Colonic mucosa (tissue), 4 donors: ENCODE measurements at places on chromosomes 11 and 22.

- DNase-seq = no peak
- no peaks in the 10 kb centered on the region for H3K4me1 ChIP-seq
- H3K27me3 ChIP-seq = no peaks in the 10 kb centered on the region
- no peaks in the 10 kb centered on the region for H3K36me3 ChIP-seq
These were observed 30.2 kb upstream of the CLTCL1 start for GRCh38 chr22:19321757-19322156.

DNA sequence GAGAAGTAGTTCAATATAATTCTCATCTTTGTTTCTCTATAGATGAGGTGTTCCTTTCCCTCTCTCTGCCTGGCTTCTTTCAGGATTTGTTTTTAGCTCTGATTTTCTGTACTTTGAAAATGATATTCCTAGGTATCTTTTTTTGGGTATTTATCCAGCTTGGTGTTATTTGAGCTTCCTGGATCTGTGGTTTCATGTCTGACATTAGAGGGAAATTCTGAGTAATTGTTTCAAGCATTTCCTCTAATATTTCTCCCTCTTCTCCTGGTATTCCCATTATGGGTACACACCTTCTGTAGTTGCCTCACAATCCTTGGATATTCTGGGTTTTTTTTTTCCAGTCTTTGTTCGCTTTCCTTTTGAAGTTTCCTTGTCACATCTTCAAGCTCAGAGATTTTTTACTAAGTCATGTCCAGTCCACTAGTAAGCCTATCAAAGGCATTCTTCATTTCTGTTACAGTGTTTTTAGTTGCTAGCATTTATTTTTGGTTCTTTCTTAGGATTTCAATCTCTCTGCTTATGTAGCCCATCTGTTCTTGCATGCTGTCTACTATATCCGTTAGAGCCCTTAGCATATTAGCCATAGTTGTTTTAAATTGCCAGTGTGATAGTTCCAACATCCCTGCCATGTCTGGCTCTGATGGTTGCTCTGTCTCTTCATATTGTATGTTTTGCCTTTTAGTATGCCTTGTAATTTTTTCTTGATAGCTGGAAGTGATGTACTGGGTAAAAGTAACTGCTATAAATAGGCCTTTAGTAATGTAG lies 5.8 kb downstream of the CCDC81 start:
- DNase-seq = no peak
- H3K27ac ChIP-seq = no peak overlapping the region
- no peaks in the 10 kb centered on the region for H3K4me1 ChIP-seq
- no peaks in the 10 kb centered on the region for H3K27me3 ChIP-seq
- no peaks in the 10 kb centered on the region for H3K36me3 ChIP-seq
- no peak overlapping the region for H3K4me3 ChIP-seq

- H3K36me3 ChIP-seq = no peaks in the 10 kb centered on the region
- H3K4me1 ChIP-seq = no peaks in the 10 kb centered on the region
- no peaks in the 10 kb centered on the region for H3K27me3 ChIP-seq
- no peak overlapping the region for H3K27ac ChIP-seq
- H3K4me3 ChIP-seq = no peak overlapping the region
These were observed 108.1 kb upstream of the THY1 start for GRCh38 chr11:119531056-119531455.

DNA sequence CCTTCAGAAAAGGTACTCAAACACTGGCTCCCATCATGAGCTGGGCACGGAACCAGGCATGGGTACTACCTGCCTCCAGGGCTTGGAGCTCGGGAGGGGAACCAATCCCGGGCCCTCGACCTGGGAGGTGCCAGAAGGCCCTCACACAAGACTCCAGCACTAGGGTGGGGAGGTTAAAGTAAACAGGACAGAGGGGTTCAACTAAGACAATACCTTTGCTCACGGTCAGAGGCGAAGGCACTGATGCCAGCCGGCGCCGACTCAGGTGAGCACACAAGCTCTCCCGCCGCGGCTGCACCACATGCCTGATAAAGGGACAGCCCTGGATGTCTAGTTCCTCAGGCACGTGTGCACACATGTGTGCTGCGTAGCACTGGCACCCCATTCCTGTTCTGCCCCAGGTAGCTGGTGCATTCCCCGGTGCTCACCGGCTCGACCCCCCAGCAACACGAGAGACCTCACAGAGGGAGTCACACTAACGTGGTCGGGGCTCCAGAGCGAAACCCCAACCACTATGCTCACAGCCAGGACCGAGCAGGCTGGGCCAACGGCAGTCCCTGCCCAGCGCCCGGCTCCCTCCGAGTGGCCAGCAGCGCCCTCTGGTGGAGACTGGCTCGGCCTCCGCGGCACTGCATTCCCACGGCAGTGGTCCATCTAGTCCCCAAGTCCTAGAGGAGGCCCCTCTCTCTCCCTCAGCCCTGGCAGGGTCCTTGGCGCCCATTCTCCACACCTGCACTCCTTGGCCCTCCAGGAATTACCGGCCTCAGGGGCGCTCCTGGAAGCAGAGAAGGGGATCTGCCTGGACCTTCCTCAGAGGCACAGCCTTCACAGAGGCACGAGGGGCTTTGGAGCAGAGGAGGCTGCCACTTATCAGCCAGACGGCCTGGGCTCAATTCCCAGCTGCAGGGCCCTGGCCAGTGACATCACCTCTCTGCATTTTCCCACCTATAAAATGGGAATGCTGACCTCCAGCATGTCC lies 28.8 kb upstream of the MOB2 start:
- no peak overlapping the region for H3K27ac ChIP-seq
- no peaks in the 10 kb centered on the region for H3K27me3 ChIP-seq
- peaks cover 5% of the 10 kb centered on the region for H3K4me1 ChIP-seq
- peak; percentile 80 for DNase-seq

DNA sequence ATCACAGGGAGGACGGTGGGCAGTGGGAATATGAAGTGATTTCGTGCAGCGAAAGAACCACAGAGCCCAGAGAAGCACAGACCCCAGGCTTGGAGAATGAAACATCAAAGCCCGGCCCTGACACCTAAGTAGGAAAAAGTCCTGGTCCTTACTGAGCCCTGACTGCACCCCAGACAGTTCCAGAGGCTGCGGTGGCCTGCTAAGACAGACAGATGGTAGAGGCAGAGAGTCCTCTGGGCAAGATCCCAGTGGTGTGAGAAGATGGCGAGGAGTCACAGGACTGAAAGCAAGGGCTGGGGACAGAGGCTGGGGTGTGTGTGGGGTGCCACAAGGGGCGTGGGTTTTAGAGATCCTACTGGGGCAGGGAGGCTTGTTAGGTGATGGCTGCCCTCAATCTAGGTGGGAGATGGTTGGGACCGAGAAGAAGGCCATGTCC lies 3.7 kb downstream of the CBX6 start:
- peaks cover 10% of the 10 kb centered on the region for H3K27me3 ChIP-seq
- H3K4me1 ChIP-seq = peaks cover 3% of the 10 kb centered on the region
- no peak for DNase-seq

GRCh38 chr22:31292236-31292989 lies at the start of gene PIK3IP1:
TSS of gene PIK3IP1 (minus strand) at chr22:31292488. CDS start at chr22:31292344, 144 bp downstream.
- no peaks in the 10 kb centered on the region for H3K27me3 ChIP-seq
- peak; percentile 95 for DNase-seq
- H3K27ac ChIP-seq = peak within 1 kb of the TSS; percentile 98

- H3K27me3 ChIP-seq = no peaks in the 10 kb centered on the region
- DNase-seq = no peak
- H3K4me3 ChIP-seq = no peak overlapping the region
- no peak overlapping the region for H3K27ac ChIP-seq
These were observed 106.1 kb downstream of the CTTN start for GRCh38 chr11:70504246-70505020.

- no peaks in the 10 kb centered on the region for H3K36me3 ChIP-seq
- DNase-seq = no peak
- no peaks in the 10 kb centered on the region for H3K27me3 ChIP-seq
- H3K4me3 ChIP-seq = no peak overlapping the region
- no peaks in the 10 kb centered on the region for H3K4me1 ChIP-seq
- no peak overlapping the region for H3K27ac ChIP-seq
These were observed 89.1 kb upstream of the RTL6 start for GRCh38 chr22:44586999-44587736.

GRCh38 chr22:47160781-47161520 lies 398.5 kb downstream of the TBC1D22A start:
- H3K36me3 ChIP-seq = no peaks in the 10 kb centered on the region
- H3K4me1 ChIP-seq = no peaks in the 10 kb centered on the region
- H3K27ac ChIP-seq = no peak overlapping the region
- no peak for DNase-seq

- no peaks in the 10 kb centered on the region for H3K36me3 ChIP-seq
- H3K27ac ChIP-seq = no peak overlapping the region
- DNase-seq = no peak
- peaks cover 12% of the 10 kb centered on the region for H3K4me1 ChIP-seq
These were observed 40.6 kb upstream of the LINC01488 start for GRCh38 chr11:69440876-69441275.

GRCh38 chr11:23359297-23359696 lies 499.0 kb upstream of the CCDC179 start:
- no peaks in the 10 kb centered on the region for H3K4me1 ChIP-seq
- no peaks in the 10 kb centered on the region for H3K27me3 ChIP-seq
- H3K36me3 ChIP-seq = no peaks in the 10 kb centered on the region
- DNase-seq = peak; percentile 23
- no peak overlapping the region for H3K4me3 ChIP-seq

- H3K27me3 ChIP-seq = no peaks in the 10 kb centered on the region
- H3K4me1 ChIP-seq = no peaks in the 10 kb centered on the region
- no peaks in the 10 kb centered on the region for H3K36me3 ChIP-seq
- no peak overlapping the region for H3K4me3 ChIP-seq
- no peak for DNase-seq
These were observed 373.9 kb downstream of the ETS1 start for GRCh38 chr11:128213461-128213860.

GRCh38 chr22:19998232-19998951 lies 18.2 kb downstream of the ARVCF start:
- no peaks in the 10 kb centered on the region for H3K4me1 ChIP-seq
- no peak overlapping the region for H3K27ac ChIP-seq
- no peaks in the 10 kb centered on the region for H3K27me3 ChIP-seq
- no peak overlapping the region for H3K4me3 ChIP-seq
- no peaks in the 10 kb centered on the region for H3K36me3 ChIP-seq

- peaks cover 34% of the 10 kb centered on the region for H3K4me1 ChIP-seq
- H3K4me3 ChIP-seq = peak overlapping the region; percentile 91
- peak overlapping the region; percentile 85 for H3K27ac ChIP-seq
- no peak for DNase-seq
These were observed 971 bp downstream of the TUBGCP6 start for GRCh38 chr22:50243685-50244419.

DNA sequence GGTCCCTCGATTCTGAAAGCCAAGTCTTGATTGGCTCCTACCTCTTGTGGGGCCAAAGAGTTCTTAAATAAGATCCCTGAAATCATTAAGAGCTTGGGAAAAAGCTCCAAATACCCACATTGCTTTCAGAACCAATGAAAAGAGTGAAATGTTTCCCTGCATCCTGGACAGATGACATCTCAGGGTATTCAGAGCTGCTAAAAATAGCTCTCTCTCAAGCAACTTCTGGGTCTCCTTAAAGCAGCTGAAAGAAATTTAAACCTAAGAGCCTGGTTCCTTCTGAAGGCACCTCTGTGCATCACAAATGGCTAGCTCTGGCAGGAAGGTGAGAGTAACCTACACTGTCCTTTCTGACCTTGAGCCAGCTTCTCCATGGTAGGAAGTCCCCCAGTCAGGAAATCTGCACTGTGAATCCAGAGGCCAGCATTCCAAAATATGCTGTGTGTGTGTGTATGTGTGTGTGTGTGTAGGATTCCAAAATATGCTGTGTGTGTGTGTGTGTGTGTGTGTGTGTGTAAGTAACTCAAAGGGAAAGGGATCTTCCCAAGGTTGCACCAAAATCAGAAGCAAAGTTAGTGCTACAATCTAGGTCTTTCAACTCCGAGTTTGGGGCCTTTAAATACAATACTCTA lies 50.1 kb downstream of the RELT start:
- H3K27me3 ChIP-seq = no peaks in the 10 kb centered on the region
- DNase-seq = no peak
- H3K36me3 ChIP-seq = no peaks in the 10 kb centered on the region
- no peak overlapping the region for H3K27ac ChIP-seq

- no peaks in the 10 kb centered on the region for H3K27me3 ChIP-seq
- H3K36me3 ChIP-seq = no peaks in the 10 kb centered on the region
- DNase-seq = no peak
- H3K4me1 ChIP-seq = no peaks in the 10 kb centered on the region
- no peak overlapping the region for H3K27ac ChIP-seq
These were observed 34.6 kb upstream of the PDGFD start for GRCh38 chr11:104198576-104198975.

- no peaks in the 10 kb centered on the region for H3K36me3 ChIP-seq
- H3K27ac ChIP-seq = no peak overlapping the region
- H3K4me1 ChIP-seq = no peaks in the 10 kb centered on the region
- H3K4me3 ChIP-seq = no peak overlapping the region
These were observed 34.5 kb upstream of the ANO3 start for GRCh38 chr11:26297189-26297975.

GRCh38 chr11:92329137-92329536 lies 104.5 kb downstream of the FAT3 start:
- DNase-seq = no peak
- H3K27ac ChIP-seq = no peak overlapping the region
- H3K4me1 ChIP-seq = no peaks in the 10 kb centered on the region
- no peak overlapping the region for H3K4me3 ChIP-seq
- H3K27me3 ChIP-seq = no peaks in the 10 kb centered on the region

DNA sequence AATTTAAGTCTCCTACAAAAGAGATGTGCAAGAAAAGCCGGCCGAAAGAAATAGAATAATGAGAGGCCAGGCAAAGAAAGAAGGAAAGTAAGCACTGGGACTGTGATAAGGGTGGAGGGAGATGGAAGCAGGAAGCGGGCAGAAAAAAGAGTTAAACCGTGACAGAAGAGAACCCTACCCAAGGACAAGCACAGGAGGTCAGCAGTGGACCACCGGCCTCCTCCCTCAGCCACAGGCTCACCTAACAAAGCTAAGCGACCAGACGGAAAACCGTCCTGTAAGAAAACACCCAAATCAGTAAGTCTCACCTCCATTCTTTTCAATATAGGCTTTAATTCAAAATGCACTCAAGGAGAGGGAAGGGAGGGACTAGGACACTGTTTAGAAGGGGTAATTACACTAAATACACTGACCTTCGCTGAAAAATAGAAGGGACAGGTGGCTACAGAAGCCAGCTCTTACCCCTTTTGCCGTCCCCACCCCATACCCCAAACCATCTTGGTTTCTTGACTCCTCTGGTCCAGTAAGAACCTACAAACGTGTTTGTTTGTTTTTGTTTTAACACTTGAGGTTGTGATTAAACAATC lies 1.9 kb downstream of the FAM181B start:
- H3K27ac ChIP-seq = no peak overlapping the region
- H3K27me3 ChIP-seq = peaks cover 34% of the 10 kb centered on the region
- no peaks in the 10 kb centered on the region for H3K36me3 ChIP-seq

DNA sequence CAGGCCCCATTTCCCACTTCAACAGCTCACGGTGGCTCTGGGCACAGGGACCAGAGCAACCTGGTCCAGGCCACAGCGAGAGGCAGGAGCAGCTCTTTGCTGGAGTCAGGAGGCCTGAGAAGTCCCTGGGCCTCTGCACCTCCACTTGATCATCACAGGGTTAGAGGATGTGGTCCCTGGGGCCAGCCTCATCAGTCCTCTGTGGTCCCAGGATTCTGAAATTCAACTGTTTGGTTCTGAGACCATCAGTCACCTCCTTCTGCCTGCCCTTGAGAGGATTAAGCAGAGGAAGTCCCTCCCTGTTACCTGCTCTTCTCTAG lies 24.9 kb upstream of the CBX7 start:
- no peak overlapping the region for H3K4me3 ChIP-seq
- H3K27me3 ChIP-seq = no peaks in the 10 kb centered on the region
- no peaks in the 10 kb centered on the region for H3K36me3 ChIP-seq

GRCh38 chr11:57255618-57256017 lies 18.6 kb upstream of the APLNR start:
- DNase-seq = no peak
- H3K4me1 ChIP-seq = no peaks in the 10 kb centered on the region
- no peak overlapping the region for H3K27ac ChIP-seq
- no peaks in the 10 kb centered on the region for H3K36me3 ChIP-seq
